ENCODE measurements at places on chromosomes 11 and 22. TPM values are rescaled to one million over a fixed set of nuclear protein-coding genes. Genes with fewer than 3 reads are reported as not detected.

SLC25A45 gene
- 0.91 TPM for total RNA-seq

RBMXL2 gene
- not detected for total RNA-seq

UEVLD gene
- 52.9 TPM for total RNA-seq

APOL4 gene
- 2.7 TPM for total RNA-seq

MS4A6A gene
- not detected for total RNA-seq

GGT5 gene
- not detected for total RNA-seq

TST gene
- 38.2 TPM for total RNA-seq

MS4A6E gene
- not detected for total RNA-seq

MS4A14 gene
- total RNA-seq = not detected

CARD18 gene
- not detected for total RNA-seq

SCGB1D2 gene
- total RNA-seq = not detected

PRRG4 gene
- 0.25 TPM for total RNA-seq

- no peak for DNase-seq
Observed at GRCh38 chr11:96015906-96016565, 92.1 kb upstream of the MTMR2 start.

GRCh38 chr11:20415432-20415831 is 27.9 kb downstream of the PRMT3 start:
- DNase-seq = no peak

DNA sequence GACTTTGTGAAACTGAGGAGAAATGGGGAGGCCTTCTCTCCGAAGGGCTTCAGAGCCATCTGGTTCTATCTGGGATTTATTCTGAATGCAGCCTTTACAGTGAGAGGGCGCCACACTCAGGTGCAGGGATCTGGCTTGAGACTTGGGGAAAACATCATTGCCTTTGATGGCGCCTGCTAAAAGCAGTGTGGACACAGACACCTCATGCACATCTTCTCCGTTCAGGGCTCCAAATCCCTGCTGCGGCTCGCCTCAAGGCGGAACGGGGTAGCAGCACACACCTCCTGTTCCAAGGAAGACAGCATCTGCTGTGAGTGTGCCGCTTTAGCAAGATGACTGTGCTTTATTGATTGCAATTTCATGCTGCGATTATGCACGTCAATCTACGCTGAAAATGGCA is 37.1 kb upstream of the OLFML1 start:
- no peak for DNase-seq

- DNase-seq = no peak
Observed at GRCh38 chr22:17753401-17753989, 20.8 kb downstream of the BID start.

GRCh38 chr11:59716051-59716450 is 2.4 kb upstream of the OR10V1 start:
- DNase-seq = no peak

GRCh38 chr22:30732426-30732825 is 37.8 kb downstream of the OSBP2 start:
- no peak for DNase-seq

- DNase-seq = no peak
Observed at GRCh38 chr11:114889594-114890011, 211.3 kb downstream of the NXPE2 start.

DNA sequence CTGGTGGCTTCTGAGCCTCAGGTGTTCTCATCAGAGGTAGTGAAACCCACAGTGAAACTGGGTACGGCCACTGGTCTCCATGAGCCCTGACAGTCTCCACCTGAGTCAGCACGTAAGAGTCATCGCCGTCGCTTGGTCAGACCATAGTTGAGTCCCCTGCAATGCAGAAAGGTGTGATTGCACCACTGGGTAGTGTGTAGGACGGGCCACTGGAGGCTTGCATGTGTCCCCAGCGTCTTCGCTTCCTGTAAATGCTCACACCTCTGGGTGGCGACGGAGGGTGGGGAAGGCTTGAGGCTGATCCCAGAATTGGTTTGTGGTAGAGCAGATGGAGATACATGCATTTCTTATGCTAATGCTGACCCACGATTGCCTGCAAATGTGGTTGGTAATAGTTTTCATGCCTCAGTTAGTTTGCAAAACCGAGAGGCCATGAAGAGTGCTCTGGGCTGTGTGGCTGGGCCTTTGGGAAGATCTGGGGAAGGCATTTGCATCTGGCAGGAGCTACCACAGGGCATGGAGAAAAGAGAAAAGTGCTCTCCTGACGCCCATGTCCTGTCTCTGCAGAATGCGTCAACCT is 26.5 kb downstream of the CTTN start:
- DNase-seq = no peak

- peak; percentile 35 for DNase-seq
Observed at GRCh38 chr22:37747080-37747714, 50.3 kb downstream of the TRIOBP start.

- no peak for DNase-seq
Observed at GRCh38 chr11:1777737-1778136, 14.0 kb upstream of the CTSD start.

- peak; percentile 46 for DNase-seq
Observed at GRCh38 chr22:32202539-32203180, 2.2 kb downstream of the RFPL2 start.

GRCh38 chr11:43690929-43691725 is 10.6 kb downstream of the HSD17B12 start:
- no peak for DNase-seq

DNA sequence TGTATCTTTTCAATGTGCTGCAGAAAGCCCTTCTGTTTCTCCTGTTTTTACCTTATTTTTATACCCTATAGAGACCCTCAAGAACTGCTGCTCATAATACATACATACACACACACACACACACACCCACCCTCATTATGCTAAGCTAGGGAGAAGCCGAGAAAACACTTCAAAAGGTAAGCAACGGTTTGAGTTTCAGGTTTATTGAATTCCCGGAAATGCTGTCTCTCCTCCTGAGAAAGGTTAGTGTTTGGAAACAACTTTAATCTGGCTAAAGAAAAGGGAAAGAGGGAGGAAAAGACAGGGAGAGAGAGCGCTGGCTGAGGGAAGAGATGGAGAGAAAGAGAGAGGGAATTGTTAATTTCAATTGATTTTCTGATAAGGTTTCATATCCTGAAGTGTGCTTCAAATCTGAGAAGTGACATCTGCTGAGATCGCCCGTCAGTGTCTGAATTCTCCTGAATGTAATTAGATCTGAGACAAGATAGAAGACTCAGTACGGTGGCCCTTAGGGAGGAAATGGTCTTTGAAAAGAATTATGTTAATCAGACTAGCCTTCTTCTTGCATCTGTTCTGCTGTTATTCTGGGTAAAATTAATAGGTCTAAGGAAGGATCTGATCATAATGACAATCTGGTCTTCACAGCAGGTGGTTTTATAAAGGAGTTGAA is 169.1 kb downstream of the NXPE2 start:
- DNase-seq = no peak

DNA sequence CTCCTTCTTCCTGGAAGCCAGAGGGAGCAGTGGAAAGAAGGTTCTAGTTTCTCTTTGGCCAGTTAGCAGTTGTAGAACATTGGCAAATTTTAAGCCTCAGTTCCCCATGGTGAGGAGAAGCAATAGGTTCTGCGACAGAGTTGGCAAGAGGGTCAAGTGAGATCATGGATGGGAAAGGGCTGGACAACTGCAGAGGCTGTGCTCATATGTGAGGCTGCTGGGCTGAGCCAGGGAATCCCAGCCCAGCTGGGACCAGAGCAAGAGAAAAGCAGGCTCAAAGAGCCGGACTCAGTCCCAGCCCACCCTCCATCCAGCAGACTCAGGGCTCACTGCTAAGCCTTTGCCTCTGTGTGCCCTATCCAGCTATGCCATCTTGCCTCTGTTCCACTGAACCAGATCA is 66.8 kb upstream of the MYOD1 start:
- no peak for DNase-seq

DNA sequence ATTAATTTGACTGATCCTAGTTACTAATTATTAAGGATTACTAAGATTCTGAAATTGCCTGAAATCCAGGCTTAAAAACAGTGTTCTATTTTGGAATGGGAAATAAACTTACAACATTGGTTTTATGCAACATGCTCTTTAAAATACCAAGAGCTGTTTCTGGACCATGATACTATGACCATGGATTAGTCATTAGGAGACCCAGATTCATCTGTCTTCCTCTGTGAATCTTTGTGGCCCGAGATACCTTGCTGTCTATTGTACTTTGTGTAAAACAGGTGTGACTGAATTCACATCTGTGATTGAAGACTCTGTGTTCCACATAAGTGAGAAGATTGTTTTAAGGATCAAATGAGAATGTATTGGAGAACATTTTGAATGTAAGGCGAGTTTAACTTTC is 98.8 kb downstream of the HSD17B12 start:
- DNase-seq = no peak

GRCh38 chr22:21078916-21079315 is 33.2 kb downstream of the LRRC74B start:
- DNase-seq = no peak

GRCh38 chr11:8870411-8871170 is 40.4 kb upstream of the AKIP1 start:
- DNase-seq = peak; percentile 69

DNA sequence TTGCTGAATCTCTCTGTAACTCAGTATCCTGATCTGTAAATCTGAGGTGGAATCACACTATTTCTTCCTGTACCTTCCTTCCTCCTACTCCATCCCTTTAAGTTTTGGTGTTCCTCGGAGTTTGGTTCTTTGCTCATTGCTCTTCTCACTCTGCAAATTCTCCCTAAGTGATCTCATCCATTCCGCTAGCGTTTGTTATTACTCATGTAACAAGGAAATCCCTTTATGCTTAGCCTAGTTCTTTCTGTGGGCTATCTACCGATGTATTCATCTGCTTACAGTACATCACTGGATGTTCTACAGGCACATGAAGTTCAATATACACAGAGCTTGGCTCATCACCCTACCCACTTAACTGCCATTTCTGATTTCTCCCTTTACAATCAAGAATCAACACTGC is 1.6 kb upstream of the CEP295 start:
- no peak for DNase-seq

DNA sequence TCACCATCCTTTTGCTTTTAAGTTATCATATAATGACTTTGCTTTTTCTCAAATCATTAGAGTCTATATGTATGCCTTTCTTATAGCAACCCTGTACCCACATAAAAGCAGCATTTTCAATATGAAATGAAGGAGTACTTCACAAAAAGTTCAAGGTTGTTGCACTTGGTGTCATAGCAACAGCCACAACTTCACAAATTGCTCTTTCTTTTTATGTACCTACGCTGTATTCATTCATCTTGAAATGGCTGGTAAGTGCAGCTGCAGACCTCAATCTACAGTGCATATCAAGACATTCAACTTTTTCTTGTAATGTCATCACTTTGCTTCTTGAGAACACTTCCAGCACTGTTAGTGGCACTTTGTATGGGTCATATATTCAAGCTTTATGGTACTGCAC is 18.6 kb downstream of the CWC15 start:
- DNase-seq = no peak

- no peak for DNase-seq
Observed at GRCh38 chr11:6498121-6498520, 1.0 kb downstream of the DNHD1 start.
